CD4-positive, alpha-beta T cell treated with Interleukin-17A for 4 hours (primary cell): ENCODE measurements at places on chromosomes 12 and 14.

GRCh38 chr12:9782547-9783382 is 22.1 kb upstream of the CD69 start:
- no peak for DNase-seq

GRCh38 chr14:71773898-71774481 is 158.2 kb upstream of the RGS6 start:
- DNase-seq: no peak

- peak; percentile 29 for DNase-seq
These were observed 458.3 kb downstream of the BTG1 start for GRCh38 chr12:91687052-91688017.

GRCh38 chr14:65495196-65495595 is 82.7 kb downstream of the FUT8 start:
- DNase-seq: no peak

DNA sequence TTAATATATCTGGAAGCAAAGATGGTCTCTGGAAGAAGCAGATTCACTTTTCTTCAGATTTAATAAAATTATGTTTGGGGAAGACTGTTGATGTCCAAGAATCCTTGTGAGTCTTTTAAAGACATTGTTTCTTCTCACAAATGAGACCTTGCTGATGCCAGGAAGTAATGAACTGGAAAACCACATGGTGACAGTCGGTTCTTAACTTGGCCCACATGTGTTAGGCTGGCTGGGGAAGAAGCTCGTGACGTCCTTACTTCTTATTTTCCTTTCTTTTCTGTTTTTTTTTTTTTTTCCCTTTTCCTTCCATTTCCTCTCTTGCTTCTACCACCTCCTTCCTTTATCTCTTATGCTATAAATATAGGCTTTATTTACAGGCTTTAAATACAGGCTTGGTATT is 950.2 kb downstream of the BCL11B start:
- no peak for DNase-seq

DNA sequence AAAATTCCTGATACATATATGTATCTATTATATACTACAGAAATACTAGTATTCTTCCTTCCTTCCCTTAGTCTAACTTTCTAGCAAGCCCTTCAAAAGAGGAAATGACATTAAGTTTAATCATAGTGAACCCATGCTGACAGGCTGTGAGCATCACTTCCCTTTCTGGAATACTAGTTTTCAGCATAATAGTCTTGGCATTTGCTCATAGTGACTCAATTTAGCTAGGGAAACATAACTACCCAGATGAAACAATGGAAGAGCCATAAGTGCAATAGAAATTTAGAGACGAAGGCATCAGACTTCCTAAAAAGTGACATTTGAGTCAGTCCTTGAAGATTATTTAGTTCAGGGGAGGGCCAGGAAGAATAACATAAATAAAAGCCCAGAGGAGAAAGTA is 184.5 kb upstream of the CRY1 start:
- DNase-seq: no peak

GRCh38 chr14:75002392-75003249 is at the start of gene EIF2B2:
Gene EIF2B2 (plus strand): TSS chr14:75002921. CDS start chr14:75002991, 70 bp downstream.
- peak; percentile 99 for DNase-seq

GRCh38 chr14:93481758-93482157 is 51.0 kb downstream of the UNC79 start:
- no peak for DNase-seq

DNA sequence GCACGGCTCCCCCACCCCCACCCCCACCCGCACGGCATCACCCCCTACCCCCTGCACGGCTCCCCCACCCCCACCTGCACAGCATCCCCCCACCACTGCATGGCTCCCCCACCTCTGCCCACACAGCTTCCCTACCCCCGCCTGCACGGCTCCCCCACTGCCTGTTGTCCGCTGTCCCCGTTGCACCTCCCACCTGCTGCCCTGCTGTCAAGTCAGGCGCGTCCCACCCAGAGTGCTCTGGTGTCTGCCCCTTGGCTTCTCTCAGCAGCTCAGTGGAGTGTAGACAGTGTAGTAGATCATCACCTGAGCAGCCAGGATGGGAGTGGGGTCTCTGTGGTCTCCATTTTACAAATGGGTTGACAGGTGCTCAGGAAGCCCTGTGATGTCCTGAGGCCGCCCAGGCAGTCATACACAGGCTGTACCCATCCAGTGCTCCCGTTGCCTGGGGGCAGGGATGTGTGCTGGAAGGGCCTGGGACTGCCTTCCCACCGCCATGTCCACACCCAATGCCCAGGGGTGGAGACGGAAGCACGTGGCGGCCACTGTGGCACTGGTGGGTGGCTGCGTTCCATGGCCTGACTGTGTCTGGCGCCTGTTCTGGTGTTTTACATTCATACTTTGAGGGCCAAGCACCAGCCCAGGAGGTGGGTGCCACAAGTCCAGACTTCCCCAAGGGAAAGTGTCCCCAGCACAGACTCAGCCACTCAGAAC is 32.5 kb downstream of the PACS2 start:
- DNase-seq: no peak
